Eye (tissue), 1 donor: ENCODE measurements at places on chromosomes 12 and 14.
A peak's percentile ranks its signal among the peaks of the same experiment; 100 is the strongest.

DNA sequence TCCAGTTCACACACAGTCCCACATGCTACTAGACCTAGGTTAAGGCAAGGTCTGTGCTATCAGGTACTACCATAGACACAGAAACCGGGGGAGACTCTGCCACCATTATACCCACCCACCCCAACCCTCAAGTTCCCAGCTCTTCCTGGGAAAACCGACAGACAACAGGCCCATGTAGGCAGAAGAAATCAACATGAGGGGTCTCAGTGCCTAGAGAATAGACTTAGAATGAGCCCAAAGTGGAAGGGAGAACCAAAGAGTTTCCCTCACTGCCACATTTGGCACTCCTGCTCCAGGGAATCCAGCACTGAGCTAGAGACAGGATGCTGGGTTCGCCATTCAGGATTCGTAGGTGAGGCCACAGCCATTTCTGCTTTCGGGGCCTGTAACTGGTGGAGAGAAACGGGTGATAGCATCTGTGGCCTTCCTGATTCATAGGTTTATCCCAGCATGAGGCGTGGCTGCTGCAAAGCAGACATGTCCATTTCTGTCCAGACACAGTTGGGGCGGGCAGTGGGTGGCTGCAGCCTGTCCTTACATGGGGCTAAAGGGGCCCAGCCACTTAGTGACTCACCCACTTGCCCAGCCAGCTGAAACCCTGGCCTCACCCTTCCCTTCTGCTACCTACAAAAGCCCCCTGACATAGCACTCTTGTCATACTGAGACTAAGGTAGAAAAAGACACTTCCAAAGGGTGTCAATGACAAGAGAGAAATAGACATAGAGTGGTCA is 69.4 kb downstream of the IRF2BPL start:
- DNase-seq: no peak

GRCh38 chr14:53020193-53020932 is 69.5 kb upstream of the FERMT2 start:
- DNase-seq: no peak

DNA sequence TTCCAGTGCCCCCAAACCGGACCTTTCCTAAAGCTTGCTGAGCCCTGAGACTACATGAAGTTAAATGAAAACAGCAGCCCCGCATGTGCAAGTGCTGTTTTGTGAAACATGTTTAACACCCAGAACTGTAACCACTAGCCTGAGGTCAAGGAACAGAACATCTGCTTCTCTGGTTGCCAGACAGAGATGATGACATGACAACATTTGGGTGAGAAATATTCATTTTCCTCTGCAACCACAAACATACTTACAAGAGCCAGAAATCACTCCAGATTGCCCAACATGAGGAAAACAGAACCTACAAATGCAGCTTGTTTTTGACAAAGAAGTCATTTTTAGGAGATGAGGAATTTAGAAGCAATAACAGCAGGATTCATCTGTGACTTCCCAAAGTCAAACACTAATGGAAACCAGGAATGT is 110.4 kb downstream of the BCAT1 start:
- DNase-seq: peak; percentile 52

- peak; percentile 55 for DNase-seq
Observed at GRCh38 chr14:60640859-60641741, 8.2 kb downstream of the SIX1 start.

- DNase-seq: no peak
Observed at GRCh38 chr14:104445832-104446381, 133.7 kb upstream of the C14orf180 start.

DNA sequence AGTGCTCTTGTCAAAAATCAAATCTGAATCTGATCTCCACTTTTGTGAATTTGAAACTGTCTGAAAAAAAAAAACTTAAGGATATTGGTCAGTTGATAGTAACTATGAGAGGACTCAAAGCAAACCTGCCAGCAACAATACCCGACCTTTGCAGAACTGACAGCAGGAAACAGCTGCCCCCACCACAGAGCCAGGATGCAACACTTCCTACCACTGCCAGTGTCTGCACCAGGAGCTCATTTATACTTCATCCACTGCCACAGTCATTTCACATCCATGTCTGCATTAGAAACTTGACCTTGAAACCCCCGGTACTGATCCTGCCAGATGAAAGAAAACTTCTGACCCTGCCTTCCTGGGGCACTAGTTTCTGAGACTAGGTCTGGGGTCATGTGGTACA is 27.4 kb upstream of the RXYLT1 start:
- no peak for DNase-seq

DNA sequence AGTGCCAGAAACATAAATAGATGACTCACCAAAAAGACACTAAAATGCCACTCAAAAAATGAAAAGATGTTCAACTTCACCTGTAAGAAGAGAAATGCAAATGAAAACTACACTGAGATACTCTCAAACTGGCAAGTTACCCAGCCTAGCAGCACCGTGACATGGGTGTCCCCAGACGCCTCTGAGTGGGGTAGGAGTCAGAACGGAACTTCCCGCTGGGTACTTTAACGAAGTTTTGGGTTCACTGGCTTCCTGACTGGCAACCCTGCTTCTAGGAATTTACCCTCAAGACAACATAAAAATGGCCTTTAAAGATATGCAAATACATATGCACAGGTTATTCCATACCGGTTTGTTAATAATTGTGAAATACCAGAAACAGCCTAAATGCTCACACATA is 52.6 kb downstream of the RIMBP2 start:
- no peak for DNase-seq

- DNase-seq: no peak
Observed at GRCh38 chr12:84043355-84043754, 869.2 kb downstream of the SLC6A15 start.

GRCh38 chr12:129870796-129871195 is 33.0 kb downstream of the TMEM132D start:
- no peak for DNase-seq

DNA sequence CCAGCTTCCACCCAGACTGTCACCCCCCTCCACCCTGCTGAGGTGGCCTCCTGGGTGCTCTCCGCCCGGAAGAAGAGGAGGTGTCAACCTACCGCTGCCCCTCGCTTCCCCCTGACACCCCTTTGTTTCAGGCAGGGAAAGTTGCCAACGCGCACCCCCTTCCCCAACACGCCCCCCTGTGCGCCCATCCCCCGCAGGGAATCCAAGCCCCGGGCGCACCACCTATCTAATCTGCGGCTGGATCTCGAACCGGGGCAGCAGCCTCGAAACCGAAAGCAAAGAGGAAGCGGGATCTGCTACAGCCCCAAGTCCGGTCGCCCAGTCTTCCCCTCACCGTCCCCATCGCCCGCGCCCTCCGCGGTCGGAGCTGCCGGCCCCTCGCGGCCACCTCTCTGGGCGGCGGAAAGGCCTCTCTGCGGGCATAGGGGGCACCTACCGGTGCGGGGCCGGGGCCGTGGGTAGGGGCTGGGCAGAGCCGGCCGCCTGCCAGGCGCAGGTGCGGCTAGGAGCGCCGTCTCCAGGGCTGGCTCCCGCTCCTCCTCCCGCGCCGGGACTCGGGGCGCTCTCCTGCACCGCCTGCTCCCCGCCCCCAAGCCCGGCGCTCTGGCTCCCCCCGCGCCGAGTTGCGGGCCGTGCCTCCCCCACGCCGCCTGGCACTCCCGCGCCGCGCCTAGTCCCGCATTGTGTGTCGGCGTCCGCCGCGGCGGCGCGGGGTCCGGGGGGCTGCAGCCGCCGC is 18.3 kb upstream of the PLEKHH1 start:
- DNase-seq: peak; percentile 63

GRCh38 chr14:73188501-73188911 is 48.8 kb upstream of the PAPLN start:
- no peak for DNase-seq

DNA sequence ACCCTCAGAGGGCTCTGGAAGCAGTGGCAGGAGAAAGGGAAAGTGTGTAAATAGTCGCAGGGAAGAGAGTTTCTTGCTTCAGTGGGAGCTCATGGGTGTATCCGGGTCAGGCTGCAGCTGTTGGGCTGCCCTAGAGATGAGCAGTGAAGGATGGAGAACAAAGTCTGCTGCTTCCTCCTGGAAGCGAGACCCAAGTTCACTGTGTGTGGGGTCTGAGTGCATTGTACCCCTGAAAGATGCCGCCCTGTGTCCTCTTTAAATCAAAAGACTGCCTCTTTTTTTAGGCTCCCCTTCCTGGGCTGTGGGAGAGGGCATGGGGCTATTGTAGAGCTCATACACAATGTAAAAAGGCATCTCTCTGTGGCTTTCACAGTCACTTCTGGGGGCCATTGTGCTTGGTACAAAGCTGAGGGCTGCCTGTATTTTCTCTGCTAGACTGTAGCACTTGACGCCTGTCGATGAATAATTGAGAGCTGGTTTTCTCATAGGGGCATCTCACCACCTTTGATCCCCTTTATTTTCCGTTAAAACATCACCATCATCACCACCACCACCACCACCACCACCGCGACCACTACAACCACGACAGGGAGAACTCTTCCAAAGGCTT is 16.7 kb downstream of the CHST11 start:
- DNase-seq: no peak

DNA sequence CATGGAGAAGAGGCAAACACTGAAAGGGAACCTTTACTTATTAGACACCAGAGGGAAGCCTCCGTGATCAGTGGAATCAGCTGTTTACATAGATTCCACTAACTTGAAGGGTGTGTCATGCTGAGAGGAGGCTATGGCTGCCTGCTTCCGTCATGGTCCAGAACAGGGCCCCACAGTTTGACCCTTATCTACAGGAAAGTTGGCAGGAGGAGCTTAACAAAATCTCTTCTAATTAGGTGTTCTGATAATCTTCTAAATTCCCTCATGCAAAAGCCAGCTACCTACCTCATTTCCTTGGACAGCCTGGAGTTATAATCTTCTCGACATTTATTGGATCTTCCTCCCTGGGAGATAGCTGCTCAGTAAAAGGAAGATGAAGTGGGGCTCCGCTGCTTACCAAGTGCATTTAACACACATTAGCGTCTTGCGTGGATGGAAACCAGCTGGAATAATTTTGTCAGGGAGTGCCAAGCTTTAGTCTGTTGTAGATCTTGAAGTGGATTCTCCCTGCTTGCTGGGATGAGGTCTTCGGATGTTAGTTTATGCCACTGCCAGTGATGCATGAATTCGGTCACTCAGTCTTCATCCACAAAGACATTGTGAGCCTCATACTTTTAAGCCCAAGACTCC is 171.0 kb downstream of the PAH start:
- DNase-seq: no peak

DNA sequence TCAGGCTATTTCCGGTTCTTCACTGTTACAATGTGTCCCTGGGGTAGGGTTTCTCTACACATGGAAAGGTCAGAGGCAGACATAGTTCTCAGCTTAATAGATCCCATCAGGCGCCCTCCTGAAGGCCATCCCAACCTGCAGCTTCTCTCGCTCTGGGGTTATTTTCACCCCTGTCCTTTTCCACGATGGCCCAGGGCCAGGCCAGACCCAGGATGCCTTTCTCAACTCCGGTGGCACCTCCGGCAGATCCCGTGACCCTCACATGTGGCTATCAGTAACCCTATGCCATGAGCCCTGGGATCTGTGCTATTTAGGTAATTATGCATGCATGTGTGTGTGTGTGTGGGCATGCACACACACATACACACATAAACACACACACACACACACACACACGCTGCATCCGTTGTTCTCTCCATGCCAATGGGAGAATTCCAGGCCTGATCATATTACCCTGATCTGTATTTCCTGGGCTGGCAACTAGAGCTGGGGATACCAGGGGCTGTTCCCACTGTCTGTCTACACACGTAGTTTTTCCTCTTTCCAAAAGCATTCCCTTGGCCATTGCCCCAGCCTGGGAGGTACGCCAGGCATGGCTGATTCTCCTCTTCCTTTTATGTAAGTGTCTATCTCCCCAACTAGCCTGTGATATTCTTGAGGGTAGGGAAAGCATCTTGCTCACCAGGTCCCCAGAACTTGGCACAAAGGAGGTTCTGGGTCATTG is 51.2 kb upstream of the NOS1 start:
- DNase-seq: peak; percentile 17

DNA sequence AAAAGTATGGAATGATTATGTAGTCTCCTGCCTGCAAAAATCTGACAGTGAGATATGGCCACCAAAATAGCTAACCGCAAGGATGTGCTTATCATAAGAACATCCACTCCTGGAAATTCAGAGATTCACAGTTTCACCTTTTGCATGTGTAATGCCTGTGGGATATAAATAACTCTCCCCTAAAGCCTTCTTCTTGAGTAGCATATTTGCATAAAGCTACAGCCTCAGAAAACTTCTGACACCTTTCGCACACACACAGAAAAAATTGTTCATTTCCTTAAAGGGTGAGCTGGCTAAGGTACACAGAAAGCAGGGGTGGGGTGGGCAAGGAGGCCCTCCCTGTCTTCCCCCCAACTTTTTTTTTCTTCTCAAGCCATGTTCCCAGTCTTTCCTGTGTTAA is 3.1 kb upstream of the IGF1 start:
- DNase-seq: no peak

- no peak for DNase-seq
Observed at GRCh38 chr14:105153331-105153731, 15.2 kb downstream of the JAG2 start.

- peak; percentile 36 for DNase-seq
Observed at GRCh38 chr12:49867570-49868341, 24.9 kb upstream of the BCDIN3D start.

DNA sequence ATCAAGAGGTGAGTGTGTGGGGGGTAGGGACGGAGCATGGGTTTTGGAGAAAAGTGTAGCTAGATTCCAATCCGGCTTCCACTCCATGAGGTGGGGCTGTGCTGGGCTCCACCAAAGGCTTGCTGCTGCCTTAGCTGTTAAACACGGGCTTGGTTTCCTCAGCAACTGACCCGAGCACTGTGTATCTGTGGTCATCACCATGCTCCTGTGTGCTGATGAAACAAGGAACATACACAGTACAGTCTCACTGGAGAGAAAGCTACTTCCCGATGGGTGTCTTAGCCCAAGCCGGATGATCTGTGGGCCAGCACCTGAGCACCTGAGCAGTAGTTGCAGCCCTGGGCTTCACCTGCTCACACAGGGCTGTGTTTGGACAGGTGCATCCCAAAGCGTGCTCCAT is 52.9 kb upstream of the VRK1 start:
- DNase-seq: no peak

DNA sequence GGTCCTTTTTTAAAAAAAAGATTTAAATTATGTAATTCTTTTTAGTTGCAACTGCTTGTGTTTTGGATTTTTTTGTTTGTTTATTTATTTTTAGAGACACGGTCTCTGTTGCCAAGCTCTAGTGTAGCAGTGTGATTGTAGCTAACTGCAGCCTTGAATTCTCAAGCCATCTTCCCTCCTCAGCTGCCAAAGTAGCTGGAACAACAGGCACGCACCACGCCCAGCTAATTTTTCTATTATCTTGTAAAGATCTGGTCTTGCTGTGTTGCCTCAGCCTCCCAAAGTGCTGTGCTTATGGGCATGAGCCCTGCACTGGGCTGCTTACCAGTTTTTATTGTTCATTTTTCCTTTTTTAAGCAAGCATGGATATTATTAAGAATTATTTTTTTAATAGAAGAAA is 10.6 kb upstream of the ART4 start:
- no peak for DNase-seq

- DNase-seq: peak; percentile 22
Observed at GRCh38 chr14:55705651-55706364, 125.8 kb downstream of the KTN1 start.
